ENCODE measurements at places on chromosomes 7 and 10.

GRCh38 chr10:43124574-43125273, 13.5 kb upstream of the CSGALNACT2 start:
- no peak for DNase-seq

DNA sequence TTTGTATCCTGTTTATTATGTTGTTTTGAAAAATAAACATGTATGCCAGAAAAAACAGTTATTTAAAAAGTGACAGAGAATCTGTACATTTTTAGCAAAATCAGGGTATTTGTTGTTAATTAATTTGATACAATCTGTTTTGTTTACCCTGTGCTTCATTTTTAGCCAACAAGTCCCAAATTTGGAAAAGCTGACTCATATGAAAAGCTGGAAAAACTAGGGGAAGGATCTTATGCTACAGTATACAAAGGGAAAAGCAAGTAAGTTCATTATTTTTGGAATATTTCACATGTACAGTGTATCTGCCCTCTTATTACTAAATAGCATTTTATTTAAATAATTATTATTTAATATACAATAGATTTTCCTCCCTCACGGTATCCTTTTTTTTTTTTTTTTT, 151.4 kb downstream of the CDK14 start:
- no peak for DNase-seq

DNA sequence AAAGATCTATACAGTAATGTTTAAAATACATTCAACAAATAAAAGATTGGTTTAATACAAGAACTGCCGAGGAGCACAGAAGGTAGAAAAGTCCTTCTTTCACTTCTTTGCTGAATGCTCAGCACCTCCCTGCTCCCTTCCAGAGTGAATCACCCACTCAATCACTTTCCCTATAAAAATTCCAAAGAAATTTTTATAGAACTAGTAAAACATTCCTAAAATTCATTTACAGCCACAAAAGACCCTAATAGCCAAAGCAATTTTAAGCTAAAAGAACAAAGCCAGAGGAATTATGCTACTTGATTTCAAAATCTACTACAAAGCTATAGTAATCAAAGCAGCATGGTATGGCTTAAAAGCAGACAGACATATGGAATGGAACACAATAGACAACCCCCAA, 320.9 kb downstream of the PCLO start:
- DNase-seq = no peak

DNA sequence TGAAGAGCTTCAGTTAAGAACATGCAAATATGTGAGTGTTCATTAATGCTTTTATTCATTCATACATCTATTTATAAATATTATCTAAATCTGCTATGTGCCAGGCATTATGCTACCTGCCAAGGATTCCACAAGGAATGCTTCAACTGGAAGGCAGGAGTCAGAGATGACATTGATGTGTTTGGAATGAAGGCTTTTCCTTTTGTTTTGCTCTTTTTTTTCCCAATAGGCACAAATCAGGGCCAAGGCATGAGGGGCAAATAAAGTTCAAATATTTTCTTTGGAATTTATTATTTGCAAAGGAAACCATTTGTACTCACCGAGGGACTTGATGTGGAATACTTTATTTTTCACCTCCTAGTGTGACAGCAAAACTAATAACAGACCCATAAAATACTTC, 530.3 kb downstream of the ARL4A start:
- no peak for DNase-seq

- no peak for DNase-seq
Observed at GRCh38 chr7:522071-522950, 2.7 kb upstream of the PDGFA start.

- DNase-seq = no peak
Observed at GRCh38 chr10:22597138-22597537, 117.2 kb downstream of the PIP4K2A start.

GRCh38 chr7:39091774-39092173, 114.1 kb downstream of the POU6F2 start:
- DNase-seq = no peak

- DNase-seq = peak; percentile 67
Observed at GRCh38 chr7:153381275-153382040, 621.9 kb downstream of the ACTR3B start.

- no peak for DNase-seq
Observed at GRCh38 chr7:72429316-72429715, 17.2 kb upstream of the CALN1 start.

DNA sequence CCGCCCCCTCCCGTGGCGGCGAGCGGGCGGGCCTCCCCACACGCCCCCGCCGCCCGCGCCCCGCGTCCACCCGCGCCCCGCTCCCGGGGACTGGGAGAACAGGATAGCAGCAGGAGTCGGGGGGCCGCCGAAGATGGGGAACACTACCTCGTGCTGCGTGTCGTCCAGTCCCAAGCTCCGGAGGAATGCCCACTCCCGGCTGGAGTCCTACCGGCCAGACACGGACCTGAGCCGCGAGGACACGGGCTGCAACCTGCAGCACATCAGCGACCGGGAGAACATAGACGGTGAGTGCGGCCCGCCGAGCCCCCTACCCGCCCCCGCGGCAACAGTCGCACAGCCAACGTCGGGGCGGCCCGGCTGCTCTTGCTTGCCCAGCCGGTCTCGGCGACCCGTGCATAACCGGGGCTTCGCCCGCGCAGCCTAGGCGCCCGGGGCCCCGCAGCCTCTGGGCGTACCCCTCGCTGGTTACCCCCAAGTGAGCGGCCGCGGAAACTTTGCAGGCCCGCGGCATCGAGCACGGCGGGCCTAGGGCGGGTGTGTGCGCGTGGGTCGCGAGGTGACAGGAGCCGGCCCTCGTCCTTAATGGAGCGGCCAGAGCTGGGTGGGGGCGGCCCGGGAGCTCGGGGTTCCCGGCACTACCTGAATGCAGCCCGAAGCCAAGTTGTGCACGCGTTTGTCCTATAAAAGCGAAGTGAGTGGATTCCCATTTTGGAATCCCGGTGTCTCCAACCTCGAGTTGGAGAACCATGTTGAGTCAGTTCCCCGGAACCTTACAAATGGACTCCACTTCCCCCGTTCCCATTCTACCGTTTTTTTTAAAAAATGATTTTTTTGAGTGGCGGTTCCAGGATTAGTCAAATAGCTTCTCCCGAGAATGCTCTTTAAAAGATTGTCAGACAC, 863 bp downstream of the CCNY start:
- peak; percentile 37 for DNase-seq

GRCh38 chr10:75165684-75166622, 44.6 kb upstream of the VDAC2 start:
- no peak for DNase-seq

DNA sequence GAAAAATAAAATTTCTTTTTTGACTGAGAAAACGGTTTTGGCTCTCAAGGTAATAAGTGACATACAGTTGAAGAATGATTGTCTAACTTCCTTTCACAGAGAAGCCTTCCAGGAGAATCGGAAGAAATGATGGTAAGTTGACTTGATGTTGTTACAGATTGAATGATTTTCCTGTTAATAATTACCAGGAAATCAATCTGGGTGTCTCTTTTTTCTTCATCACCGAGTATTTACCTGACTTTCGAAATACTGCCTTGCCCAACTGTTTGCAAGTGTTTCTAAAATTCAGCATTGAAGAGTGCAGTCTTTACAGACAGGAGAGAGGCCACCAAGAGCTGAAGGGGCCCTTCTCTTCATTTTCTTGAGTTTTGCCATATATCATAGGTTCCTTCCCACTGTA, 4.0 kb downstream of the ITIH2 start:
- no peak for DNase-seq

GRCh38 chr10:79166741-79167140, 98.0 kb downstream of the ZMIZ1 start:
- DNase-seq = no peak

DNA sequence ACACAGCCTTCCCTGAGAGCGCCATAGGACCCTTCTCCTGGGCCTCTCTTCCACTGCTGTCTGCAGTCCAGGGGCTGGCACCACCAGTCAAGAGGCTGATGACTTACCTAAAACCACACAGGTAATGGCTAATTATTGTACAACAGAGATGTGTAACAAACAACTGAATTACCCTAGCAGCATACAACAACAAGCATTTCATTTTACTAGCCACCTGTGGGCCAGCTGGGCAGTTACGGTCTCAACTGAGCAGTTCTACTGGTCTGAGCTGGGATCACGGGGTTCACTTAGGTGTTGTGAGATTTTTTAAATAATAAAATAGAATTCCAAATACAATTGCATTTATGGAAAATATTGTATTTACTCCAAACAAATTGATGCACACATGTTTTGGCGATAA, 431.9 kb downstream of the TNS3 start:
- DNase-seq = no peak

DNA sequence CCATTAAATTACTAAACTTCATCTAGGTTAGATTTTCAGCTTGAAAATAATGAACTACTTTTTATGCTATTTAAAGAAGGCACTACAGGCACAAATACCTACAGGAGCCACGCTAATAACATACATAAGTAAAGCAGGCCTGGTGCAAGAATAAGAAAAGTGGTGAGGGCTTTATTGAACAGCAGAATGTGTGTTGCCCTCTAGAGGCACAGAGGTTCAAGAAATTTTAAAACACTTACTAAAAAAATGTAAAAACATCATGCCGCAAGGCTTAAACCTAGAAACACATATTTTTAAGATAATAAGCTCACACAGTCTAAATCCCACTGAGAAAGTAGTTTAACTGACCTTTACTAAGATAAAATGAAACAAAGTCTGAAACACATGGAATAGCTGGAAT, 20.3 kb downstream of the CACUL1 start:
- no peak for DNase-seq

- DNase-seq = no peak
Observed at GRCh38 chr10:58086144-58086762, 181.4 kb downstream of the IPMK start.

DNA sequence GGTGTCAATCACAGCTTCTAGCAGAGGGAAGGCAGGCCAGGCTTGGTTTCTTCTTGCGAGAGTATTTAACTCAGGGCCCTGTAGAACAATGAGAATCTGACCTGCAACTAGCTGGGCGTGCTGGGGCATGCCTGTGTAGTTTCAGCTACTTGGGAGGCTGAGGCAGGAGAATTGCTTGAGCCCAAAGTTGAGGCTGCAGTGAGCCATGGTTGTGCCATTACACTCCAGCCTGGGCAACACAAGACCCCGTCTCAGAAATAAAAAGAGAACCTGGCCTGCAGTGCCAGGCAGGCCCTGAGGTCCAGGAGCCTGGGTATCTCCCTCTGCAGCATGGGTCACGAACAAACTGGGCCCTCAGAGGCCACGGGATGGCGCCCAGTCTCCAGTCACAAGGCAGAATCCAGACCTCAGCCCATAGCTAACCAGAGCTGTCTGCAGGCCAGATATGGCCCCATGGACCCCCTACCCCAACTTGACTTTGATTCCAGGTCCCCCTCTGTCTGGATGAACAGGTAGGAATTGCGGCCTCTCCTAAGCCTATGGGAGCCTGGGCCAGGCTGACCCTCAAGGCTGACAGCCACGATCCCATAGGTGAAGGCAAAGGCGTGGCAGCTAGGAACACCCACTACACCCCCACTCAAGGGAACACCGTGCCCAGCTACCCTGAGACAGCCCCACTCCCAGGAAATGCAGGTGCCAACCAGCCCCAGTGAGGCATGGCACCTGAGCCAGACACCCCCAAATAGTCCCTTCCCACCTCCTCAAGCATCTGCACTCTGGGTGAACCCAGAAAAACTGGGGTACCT, 102.7 kb upstream of the TNRC18 start:
- DNase-seq = no peak

GRCh38 chr7:90453259-90453891, 16.1 kb upstream of the PTTG1IP2 start:
- DNase-seq = no peak

- no peak for DNase-seq
Observed at GRCh38 chr10:17537281-17537680, 79.9 kb downstream of the HACD1 start.

DNA sequence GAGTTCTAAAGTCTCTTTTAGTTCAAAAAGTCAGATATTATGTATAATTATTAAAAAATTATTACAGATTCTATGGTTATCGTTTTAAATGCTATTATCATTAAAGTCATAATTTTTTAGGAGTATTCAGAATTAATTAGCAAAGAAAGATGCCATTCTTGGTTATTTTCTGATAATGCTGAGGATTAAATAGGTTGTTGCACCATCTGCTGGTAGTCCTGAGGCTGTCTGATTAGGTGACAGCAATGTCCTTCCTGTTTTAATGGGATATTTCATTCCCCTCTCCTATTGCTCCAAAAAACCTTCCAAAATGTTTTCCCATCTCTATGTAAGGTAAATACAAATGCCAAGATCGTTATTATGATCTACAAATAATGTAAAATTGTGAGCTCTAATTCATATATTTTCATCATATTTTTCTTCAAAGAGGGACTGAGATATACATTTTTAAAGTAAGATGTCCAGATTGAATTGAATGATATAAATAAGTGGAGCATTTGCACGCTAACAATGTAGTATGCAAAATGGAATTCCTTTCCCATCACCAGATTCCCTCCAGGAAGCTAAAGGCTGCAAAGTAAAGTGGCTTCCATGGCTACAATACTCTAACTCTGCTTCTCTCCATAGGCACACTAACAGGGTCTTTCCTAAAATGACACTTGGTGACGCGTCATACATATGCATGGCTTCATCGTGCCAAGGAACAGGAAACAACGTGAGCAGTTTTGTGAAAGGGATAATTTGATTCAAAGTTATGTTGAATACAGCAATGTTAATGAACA, 58.8 kb upstream of the AKR1E2 start:
- DNase-seq = peak; percentile 11

GRCh38 chr10:76939933-76940468, 697.6 kb downstream of the KCNMA1 start:
- no peak for DNase-seq

GRCh38 chr10:15316145-15316544, 54.9 kb downstream of the FAM171A1 start:
- DNase-seq = no peak

DNA sequence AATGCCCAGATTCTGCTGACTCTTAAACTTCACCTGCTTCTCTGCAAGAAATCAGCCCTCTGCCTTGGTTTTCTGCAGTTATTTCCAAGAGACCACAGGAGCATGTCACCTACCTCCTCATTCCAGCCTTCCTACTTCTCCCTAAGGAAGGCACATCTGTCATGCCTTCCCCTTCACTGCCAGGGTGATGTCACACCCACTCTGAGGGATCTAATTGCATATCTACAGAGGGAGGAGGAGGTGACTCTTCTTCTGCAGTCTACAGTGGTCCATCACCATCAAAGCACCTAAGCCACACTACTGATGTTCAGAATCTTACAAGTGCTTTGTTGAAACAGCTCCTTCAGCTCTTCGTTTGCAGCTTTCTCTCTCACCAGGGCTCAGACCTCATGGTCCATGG, 275.5 kb downstream of the FGFR2 start:
- DNase-seq = no peak

DNA sequence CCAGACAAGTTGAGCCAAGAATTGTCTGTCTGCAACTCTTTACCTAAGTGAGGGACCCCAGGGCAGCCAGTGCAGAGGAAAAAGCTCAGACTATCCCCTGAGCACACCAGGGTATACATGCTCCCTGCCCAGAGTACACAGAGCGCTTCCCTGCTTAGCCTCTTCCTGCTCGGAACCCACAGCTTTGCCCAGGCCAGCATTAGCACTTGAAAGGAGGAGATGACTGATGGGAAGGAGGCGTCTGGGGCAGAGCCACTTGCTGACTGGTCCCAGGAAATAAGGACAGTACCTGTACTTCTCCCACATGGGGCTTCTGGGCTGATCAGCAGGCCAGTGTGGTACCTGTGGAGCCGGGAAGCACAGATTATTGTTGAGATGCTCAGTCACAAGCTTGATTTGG, 48.4 kb upstream of the TRIM8 start:
- DNase-seq = no peak
